Stimulated activated CD4-positive, alpha-beta T cell treated with anti-CD3 and anti-CD28 coated beads, Interleukin-1b, Interleukin-23, amount 100 ng/mL, for 24 hours (primary cell): ENCODE measurements at places on chromosomes 12 and 14.

GRCh38 chr12:80556566-80556965, 112.5 kb downstream of the PTPRQ start:
- DNase-seq = no peak

GRCh38 chr14:33682760-33683159, 268.1 kb downstream of the EGLN3 start:
- DNase-seq = no peak

- no peak for DNase-seq
Observed at GRCh38 chr12:57766464-57767304, at the start of gene CYP27B1. Gene CYP27B1, minus strand, starts transcription at chr12:57767078. Its CDS starts 37 bp downstream, at chr12:57767041.

GRCh38 chr14:101018561-101019290, 115.2 kb upstream of the RTL1 start:
- DNase-seq = no peak

GRCh38 chr14:67526676-67527459, 6.2 kb upstream of the PLEKHH1 start:
- peak; percentile 21 for DNase-seq

- no peak for DNase-seq
Observed at GRCh38 chr12:33634544-33634943, 194.9 kb upstream of the SYT10 start.

GRCh38 chr12:103197725-103198388, 240.4 kb downstream of the ASCL1 start:
- DNase-seq = no peak

DNA sequence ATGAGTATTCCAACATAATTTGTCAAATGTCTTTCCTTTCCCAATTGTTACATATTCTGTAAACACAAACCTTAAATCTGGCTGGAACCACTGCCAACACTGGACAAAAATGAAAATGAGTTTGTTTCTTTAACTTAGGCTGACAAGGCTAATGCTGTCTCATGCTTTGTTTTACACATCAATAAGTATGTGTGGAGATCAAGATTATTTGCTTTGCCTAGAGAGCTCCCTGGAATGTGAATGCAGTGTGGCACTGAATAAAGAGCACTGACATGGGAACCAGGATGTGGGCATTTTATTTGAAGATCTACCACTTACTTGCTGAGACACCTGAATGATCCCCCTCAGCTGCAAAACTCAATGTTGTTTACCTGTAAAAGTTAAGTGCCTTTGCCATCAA, 61.7 kb downstream of the RALGAPA1 start:
- no peak for DNase-seq

DNA sequence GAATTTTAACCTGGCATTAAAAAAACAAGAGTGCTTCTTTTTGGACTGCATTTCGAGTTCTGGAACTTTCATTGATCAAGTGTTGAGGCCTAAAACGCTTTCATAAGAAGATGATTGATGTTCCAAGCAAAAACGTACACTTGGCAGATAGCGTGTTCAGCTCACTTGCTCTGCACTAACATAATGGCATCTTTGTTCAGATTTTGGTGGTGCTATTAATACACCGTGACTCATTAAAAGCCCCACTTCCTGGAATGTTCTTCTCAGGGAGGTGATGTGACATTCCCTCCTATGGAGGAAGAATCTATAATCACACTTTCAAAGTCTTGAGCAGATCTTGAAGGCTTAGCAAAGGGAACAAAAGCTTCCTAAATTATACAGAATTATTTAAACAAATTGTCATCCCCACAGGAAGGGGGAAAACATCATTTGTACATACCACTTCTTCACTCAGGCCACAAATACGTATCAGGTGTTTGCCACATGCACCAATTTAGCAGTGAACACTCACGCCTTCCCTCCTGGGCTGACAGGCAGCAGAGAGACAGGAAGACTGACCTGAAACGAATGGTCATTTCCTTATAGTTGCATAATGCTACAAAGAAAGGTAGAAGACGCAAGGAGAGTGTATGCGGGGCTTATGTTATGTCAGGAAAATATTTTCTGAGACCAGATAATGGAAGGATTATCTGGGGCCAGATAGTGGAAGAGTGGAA, 15.4 kb downstream of the HSP90AA1 start:
- DNase-seq = no peak

DNA sequence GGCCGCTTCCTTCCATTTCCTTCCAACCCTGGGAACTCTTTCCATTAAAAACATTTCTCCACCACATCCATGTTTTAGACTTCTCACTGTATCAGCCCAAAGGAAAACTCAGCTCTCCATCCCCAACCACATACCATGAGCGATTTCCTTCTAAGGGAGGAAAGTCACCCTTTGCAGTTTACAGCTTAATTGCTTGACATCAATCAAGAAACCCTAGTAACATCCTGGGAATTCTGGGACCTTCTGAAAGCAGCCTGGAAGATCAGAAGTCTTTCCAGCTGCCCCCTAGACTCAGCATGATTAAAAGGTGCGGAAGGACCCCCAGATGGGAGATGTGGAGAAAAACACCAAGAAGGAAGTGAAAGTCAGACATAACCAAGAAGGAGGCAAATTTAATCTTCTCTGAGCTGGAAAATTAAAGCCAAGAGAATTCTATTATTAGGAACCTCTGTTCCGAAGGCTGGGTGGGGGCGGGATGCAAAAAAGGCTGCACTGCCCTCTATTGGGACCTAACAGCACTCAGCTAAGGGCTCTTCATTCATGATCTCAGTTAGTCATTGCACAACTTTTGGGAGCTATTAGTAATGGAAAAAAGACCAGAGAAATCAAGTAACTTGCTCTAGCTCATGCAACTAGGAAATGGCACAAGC, 73.3 kb upstream of the PLXNC1 start:
- DNase-seq = no peak

DNA sequence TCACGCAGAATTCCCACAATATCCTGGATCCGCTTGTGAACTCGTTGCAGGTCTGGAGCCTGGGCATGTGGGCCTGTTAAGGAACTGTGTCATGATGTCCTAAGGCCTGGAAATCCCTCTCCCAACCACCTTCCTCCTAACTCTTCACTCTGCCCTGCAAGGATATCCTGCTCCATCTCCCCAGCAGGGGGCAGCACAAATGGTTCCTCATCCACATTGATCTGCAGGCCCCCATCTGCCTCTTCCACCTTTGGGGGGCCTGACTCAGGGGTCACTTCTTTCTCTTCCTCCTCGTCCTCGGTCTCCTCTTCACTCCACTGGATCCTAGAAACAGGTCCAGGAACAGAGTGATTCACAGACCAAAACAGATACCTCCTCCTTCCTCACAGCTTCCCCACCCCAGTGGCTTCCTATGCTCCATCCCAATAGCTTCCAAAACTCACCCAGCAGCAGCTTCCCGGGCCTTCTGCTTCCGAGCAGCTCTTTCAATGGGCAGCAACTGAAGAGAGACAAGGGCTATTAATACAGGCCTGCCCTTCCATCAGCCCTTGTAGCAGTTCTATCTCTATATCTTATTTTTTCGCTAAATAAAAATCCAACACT, 4.5 kb downstream of the NOP2 start:
- peak; percentile 61 for DNase-seq

GRCh38 chr12:66119870-66120241, 10.7 kb downstream of the LLPH start:
- DNase-seq = no peak

- no peak for DNase-seq
Observed at GRCh38 chr12:75323663-75324062, 6.5 kb downstream of the CAPS2 start.

DNA sequence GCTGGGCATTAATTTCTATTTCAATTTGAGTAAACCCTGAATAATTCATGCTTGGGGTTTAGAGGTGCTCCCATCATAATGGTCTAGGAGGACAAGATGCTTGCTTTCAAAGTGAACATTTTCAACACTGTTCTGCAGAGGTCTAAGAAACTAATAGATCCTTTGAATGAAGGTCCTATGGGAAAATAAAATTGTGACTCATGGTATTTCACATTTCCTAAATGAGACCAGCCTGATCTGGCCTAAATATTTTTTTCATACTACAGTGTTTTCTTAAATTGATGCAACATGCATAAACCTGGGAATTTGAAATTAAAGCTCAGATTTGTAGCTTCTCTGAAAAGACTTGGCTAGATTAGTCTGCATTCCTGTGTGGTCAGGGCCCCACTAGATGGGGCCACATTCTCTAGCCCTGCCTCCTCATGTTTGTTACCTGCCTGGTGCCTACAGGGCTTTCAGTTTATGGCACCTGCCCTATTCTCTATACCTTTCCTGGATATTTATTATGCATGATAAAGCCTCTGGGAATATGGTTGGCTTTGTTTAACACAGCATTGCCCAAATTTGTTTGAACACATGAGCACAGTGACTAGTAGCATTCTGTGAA, 112.7 kb downstream of the METTL25 start:
- no peak for DNase-seq

GRCh38 chr14:104852280-104852663, 12.8 kb upstream of the CEP170B start:
- DNase-seq = no peak

GRCh38 chr14:46661728-46662127, 10.1 kb upstream of the RPL10L start:
- no peak for DNase-seq

- DNase-seq = no peak
Observed at GRCh38 chr14:93318927-93319326, 13.9 kb downstream of the BTBD7 start.

DNA sequence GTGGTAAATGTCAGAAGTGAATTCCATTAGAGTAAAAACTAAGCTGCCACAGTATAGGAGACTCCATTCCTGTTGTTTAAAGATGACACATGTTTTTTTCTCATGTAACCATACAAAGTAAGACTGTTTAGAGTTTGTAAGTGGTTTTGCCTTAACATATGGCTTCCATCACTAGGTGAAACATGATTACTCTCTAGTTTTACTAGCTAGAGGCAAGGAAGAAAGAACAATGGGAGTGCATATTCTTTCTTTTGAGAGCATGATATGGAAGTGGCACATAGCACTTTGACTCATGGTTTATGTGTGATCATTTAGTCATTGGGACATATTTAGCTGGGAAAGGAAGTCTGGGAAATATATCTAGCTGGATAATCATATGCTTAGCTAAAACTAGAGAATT, 7.7 kb downstream of the ATF7IP start:
- DNase-seq = no peak

GRCh38 chr12:22481547-22482104, 62.7 kb downstream of the C2CD5 start:
- no peak for DNase-seq

DNA sequence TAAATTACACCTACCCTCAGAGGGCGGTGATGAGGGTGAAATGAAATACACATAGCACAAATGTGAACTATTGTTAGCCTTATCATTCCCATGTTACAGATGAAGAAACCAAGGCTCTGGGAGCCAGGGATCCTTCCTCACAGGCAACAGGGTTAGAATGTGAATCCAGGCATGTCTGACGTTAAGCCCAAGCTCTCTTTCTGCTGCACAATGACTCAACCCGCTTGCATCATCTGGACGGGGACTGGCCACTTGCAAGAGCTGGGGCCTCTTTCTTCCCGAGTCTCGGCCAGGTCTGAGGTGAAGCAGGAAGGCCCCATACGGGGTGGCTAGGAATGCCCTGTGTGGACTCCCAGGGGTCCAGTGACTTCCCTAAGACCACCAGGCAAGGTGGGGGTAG, 105.2 kb downstream of the RBM19 start:
- DNase-seq = no peak

GRCh38 chr14:91295276-91295845, 50.9 kb upstream of the GPR68 start:
- no peak for DNase-seq

- DNase-seq = no peak
Observed at GRCh38 chr12:13210236-13211190, 14.0 kb downstream of the EMP1 start.

DNA sequence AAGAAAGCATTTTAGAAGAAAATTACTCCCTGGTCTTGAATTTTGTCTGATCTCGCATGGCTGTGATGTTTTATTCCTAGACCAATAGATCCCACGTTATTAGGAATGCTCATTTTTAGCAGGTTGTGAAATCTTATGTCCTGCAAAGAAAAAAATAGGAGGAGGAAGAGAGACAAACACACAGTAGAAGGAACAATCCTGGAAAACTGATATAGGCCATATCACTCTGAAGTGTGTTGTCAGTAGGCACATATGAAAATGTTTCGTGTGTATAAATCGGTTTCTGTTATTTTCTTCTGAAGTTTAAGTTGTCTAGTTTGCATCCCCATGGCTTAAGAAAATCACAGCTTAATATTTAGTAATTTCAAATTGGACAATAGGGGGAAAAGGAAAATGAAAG, 12.4 kb downstream of the SLCO1B3 start:
- DNase-seq = no peak

DNA sequence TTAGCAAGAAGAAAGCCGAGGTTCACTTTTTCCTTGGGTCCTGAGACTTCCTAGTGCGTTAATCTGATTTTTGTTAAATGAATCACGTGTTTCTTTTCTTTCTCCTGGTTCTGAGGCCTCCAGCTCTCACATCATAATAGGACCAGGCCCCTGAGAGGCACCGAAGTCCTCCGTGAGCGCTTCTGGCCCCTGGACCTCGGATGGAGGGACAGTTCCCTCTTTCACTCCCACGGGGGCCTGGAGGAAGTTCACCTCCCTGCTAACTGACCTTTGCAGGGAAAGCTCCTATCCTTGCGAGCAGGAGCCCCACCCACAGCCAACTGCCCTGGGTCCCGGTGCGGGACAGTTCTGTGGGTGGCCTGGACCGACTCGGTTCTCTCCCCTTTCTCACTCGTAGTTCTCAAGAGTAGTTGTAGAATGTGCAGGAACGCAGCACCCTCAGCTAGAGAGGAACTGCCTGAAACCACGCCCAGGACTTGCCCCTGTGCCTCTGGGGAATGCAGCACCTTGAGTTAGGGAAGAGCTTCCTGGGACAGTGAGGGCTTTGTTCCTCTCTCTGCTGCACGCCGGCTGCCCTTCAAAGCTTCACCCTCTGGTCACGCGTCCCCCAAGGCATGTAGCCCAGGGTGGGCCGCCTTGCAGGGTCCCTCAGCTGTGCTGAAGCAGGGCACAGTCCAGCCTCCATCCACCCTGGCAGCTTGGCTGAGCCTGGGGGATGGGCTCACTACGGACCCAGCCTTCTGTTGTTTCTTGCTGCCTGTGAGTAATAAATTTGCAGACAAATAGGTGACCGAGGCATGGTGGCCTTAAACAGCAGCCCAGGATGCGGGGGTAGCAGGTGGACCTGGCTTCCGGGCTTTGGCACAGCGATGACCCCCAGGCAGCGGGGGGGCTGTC, 264.6 kb downstream of the ADGRD1 start:
- DNase-seq = no peak

DNA sequence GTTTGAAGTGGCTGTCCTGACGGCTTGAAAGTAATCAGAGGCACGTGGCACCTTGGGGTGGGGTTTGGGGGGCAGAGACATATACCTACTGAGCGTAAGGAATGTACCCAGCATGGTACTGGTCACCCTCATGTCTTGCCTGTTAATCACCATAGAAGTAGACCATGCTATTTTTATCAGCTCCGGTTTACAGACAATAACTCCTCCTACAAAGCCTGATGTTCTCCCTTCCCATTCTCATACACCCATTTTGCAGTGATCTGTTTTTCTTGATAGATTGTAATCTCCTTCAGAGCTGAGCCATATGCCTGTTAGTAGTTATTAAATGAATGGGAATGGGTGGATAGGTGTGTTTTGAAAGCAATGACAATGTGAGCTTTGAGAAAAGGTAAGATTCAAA, 10.5 kb downstream of the EVL start:
- DNase-seq = no peak

- DNase-seq = no peak
Observed at GRCh38 chr12:64943686-64944085, 119.2 kb downstream of the TBC1D30 start.
